ENCODE measurements at places on chromosomes 6 and 20.

DNA sequence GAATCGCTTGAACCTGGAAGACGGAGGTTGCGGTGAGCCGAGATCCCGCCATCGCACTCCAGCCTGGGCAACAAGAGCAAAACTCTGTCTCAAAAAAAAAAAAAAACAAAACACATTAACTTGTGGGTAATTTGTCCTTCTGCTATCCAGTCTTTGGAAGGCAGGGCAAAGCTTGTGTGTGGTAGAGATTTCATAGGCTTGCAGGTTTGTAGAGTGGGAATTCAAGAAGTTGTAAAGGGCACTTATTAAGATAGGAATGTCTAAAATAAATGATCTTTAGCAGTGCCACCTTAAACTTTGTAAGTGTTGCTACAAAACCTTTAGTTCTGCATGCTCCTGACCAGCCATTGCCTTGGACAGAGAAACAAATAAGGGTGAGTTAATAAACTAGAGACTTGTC lies 8.4 kb downstream of the VAPB start:
- DNase-seq: no peak

- no peak for DNase-seq
Measured at GRCh38 chr6:34074064-34074742, 71.7 kb downstream of the GRM4 start.

DNA sequence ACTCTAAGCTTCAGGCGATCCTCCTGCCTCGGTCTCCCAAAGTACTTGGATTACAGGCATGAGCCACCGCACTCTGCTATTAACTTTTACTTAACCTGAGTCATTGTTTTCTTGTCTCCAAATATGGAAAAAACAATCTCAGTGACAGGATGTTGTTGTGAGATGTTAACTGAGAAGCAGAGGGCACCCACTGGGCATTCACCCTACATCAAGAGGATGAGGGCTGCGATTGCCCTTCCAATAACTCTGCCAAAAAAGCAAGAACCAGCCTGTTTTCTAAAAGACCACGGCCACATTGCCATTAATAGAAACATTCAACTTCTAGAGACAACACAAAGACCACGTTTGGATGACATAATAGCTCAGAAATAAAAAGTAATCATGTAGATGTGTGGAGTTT lies 107.6 kb upstream of the SGK1 start:
- DNase-seq: no peak

GRCh38 chr6:79468587-79468986 lies 68.6 kb downstream of the LCA5 start:
- no peak for DNase-seq

DNA sequence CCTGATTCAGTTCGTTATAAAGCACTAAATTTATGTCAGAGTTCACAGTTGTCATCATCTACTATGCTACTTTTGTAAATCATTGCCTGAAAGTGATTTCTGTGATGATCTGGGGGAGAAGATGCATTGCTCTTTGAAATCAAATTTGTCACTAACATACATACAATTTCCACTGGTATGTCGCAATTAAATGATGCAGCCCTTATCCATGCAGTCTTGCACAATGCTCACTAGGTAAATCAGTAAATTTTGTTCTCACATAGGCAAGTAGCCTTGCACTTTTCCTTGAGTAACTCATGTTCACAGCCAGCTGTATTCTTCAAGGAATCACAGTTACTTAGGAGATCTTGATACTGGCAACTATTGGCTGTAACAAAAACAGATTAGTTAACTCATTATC lies 20.8 kb downstream of the CRISP2 start:
- no peak for DNase-seq

All from stimulated activated CD8-positive, alpha-beta memory T cell treated with anti-CD3 and anti-CD28 coated beads, Interleukin-7, amount 100 ng/mL, for 48 hours (primary cell).